Osteoblast (primary cell): ENCODE measurements at places on chromosomes 13 and 19.

DNA sequence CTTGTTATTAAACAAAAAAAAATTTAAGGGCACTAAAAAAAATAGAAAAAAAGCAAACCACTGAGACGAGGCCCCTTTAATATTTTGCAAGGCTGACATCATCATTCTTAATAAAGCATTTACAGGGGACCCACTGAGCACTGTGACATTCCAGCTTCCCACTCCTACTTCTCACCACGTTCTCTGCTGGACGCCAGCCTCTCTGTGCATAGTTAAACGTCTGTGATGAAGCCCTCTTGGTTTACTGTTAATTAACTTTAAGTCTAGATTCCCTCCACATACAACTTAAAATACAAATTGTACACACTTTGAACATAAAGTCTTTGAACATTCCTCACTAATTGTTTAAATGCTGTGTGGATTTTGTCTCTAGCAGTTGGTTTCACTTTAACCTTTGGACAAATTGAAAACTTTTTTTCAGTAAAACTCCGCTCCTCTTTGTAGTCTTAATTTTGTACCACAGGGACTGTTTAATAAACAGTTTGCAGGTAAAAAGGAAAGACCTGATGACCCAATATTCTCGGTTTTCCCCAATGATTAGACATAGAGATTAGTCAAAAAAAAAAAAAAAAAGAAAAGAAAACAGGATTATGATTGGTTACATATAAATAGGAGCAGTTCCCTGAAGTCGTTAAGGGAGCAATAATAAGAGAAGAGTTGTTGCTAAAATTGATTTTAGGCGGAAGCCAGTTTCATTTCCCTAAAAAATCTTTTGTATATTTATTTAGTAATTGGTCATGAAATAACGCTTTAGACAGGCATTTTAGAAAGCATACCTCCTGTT lies 219.8 kb downstream of the MZT1 start:
- no peak for DNase-seq

DNA sequence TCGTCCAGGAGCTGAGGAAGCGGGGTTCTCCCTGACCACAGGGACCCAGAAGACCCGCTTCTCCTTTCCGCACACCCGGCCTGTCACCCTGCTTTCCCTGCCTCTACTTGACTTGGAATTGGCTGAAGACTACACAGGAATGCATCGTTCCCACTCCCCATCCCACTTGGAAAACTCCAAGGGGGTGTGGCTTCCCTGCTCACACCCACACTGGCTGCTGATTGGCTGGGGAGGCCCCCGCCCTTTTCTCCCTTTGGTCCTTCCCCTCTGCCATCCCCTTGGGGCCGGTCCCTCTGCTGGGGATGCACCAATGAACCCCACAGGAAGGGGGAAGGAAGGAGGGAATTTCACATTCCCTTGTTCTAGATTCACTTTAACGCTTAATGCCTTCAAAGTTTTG lies 18.9 kb downstream of the VASP start:
- DNase-seq = peak; percentile 96

DNA sequence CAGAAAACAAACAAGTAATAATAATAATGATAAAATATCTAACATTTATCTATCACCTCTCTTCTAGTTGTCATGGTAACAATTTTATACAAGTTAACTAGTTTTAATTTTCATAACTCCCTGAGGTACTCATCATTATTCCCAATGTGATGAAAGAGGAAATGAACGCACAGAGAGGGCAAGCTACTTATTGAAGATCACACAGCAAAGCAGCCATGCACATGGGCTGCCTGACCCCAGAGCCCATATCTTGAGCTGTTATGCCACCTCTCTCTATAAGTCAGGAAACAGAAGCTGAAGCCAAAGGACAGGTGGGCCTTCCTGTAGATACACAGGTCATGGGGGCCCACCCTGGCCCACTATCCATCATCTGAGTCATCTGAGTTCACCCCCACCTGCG lies 4.9 kb upstream of the KLK4 start:
- no peak for DNase-seq

DNA sequence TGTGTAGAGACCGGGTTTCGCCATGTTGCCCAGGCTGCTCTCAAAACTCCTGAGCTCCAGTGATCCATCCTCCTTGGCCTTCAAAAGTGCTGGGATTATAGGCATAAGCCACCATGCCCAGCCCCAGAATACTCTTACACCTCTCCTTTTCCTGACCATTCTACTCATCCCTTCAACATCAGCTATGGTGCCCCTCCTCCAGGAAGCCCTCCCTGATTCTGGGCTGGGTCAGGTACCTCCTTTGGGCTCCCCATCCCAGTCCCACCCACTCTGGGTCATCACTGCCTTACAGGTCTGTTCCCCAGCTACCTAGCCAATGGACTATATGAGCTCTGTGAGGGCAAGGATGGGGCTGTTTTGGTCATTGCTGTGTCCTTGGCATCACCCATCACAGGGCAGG lies 9.6 kb downstream of the TGFB1 start:
- peak; percentile 14 for DNase-seq

GRCh38 chr13:52048516-52048915 lies 24.0 kb downstream of the UTP14C start:
- DNase-seq = peak; percentile 25

DNA sequence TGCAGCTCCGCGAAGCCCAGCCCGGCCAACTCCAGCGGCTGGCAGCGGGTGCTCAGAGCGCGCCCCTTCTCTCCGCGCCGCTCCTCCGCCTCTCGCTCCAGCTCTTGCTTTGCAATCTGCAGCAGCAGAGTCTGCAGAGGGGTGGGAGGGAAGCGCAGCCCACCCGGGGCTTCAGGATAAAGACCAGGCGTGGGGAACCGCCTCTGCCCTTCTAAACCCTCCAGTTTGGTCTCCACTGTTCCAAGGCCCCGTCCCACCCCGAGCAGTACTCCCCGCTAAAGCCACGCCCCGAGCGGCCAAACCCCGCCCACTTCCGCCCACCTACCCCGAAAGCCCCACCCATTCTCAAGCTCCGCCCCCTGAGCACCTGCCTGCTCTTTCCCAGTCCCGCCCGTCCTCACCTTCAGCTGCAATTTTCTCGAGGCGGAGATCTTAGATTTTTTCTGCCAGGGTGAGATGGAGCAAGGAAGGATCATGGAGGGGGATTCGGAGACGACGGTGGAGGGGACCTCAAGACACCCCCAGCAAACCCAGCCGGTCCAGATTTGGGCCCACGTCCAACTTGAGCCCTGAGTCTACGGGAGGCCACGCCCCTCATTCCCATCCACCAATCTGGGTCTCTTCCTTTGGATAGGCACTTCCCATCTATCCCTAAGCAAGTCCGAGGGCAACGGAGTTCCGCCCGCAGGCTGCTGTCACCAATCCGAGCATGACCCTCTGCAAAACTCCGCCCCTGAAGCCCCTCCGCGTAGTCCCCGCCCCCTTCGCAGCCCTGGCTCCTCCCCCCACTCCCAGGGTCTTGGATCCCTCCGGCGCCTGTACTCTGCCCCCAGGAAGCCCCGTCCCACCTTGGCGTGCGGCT lies 1.1 kb downstream of the TNNI3 start:
- DNase-seq = peak; percentile 91

GRCh38 chr13:33186861-33187291 lies 98.7 kb downstream of the STARD13 start:
- DNase-seq = peak; percentile 75

DNA sequence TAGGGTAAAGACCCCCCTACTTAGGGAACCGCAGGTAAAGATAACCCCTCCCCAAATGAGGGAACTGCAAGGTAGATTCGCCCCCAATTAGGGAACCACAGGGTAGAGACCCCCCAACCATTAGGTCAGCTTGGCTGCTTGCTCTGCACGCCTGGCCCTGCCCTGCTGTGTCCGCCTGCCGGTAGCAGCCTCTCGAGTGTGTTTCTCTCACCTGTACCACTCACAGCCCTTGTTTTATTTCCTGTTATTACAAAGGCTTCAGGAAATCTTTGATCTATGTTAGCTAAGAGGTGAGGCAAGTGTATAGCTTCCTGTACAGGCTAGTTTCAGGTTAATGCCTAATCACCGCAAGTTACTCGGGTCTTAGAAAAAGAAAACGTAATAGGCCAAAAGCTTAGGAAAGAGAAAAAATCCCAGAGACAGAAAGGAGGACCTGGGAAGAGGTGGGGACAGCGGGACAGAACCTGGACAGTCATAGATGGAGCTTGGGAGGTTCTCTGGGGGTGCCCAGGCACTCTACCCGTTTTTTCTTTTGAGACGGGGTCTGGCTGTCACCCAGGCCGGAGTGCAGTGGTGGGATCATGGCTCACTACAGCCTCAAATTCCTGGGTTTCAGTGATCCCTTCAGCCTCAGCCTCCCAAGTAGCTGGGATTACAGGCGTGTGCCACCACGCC lies 23.1 kb upstream of the EIF3G start:
- DNase-seq = peak; percentile 82

DNA sequence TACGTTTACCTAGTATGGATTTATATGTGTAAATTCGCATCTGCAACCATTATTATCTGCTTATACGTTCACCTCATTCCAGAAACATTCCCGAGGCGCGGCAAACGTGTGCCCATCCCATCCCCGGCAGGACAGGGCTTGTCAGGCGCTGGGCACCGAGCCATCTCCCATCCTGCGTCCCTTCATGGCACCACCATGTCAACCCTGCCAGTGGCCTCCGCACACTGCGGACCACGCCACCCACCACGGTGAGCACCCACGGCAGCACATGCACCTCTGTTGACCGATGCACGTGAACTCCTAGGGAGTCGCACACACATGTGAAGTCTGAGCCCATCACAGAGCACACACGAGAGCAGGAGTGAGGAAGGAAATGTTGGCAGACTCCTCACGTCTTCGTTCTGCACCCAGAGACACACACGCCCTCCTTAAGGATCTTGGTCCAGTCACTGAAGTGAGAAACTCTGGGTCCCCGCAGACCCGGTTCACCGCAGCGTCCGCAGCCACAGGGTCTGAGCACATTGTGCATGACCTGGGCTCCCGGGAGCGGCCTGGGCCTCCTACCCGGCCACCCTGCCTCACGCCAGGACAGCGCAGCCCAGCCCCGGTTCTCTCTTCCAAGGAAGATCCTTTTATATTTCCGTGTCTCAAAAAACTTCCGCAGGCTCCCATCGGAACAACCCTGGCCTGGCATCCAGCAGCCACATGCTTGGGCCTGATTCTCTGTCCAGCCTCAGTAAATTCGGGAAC lies 68.4 kb upstream of the C13orf46 start:
- no peak for DNase-seq

- peak; percentile 92 for DNase-seq
Measured at GRCh38 chr13:113292021-113292862, 4.8 kb upstream of the LAMP1 start.

DNA sequence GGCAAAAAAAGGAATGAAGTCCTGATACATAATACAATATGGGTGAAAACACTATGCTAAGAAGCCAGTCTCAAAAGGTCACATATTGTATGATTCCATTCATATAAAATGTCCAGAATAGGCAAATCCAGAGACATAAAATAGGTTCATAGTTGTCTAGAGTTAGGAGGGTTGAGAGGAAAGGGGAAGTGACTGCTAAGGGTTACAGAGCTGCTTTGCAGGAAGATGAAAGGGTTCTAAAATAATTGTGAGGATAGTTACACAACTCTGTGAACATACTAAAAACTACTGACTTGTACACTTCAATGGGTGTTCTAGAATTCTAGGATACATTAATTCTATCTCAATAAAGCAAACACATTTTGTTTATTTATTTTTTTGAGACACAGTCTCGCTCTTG lies 25.7 kb downstream of the CAB39L start:
- DNase-seq = no peak

- DNase-seq = no peak
Measured at GRCh38 chr13:41915081-41915480, 45.8 kb downstream of the VWA8 start.

DNA sequence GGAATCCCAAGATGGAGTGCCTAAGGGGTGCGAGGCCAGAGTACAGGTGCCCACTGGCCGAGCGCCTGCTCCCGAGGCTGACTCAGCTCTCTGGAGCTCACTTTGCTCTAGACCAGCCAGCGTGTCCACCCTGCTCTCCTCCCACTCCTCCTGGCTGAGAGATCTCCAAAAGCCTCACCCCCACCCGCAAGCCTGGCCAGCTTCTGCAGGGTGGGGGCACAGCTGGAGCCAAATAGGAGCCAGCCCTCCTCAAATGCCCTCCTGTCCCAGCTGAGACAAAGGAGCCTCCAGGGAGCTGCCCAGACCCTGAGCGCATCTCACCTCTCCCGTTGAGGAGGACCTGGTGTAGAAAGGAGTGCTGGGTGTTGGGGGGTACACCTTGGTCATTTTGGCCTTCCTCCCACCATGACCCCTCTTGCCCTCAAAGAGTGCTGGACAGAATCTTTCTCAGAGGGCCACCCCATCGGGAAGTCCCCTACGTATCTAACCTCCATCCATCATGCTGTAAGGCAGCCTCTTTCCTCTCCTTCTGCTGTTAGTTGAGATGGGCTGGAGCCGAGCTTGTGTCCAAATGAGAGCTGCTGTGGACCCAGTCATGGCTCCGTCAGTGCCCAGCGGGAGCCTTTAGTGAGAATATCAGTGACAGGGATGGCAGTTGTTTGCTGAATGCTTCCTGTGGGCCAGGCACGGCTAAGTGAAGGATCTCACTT lies 123.9 kb upstream of the VSTM2B start:
- peak; percentile 73 for DNase-seq

DNA sequence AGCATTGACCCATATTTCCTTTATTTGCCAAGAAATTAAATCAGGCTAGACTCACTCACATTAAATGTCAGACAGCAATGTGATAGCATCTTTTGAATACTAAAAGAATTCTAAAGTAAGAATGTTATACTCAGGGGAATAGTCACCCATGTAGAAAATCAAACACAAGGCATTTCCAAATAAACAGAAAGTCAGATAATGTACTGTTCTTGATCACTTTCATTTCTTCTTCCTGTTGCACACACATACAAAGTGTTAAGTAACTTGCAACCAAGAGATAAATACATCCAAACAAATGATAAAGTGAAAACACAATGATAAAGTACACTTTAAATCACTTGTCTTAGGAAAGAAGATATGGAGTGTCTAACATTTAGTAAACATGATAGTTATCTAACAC lies 1366.6 kb upstream of the MIR17HG start:
- DNase-seq = no peak

DNA sequence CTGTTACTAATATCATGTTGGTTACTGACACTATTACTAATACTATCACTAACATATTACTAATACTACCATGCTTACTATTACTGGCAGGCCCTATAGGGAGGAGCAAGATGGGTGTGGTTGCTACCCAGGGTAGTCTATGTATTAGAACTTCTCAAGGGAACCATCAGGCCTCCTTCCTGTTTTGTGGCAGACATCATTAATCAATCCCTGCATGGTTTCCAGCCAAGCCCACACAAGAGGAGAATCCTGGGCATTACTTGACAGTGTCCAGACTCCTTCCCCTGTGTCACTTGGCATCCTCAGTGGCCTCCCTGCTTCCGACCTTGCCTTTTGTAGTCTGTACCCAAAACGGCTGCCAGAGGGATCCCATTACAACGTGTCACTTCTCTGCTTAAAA lies 8.9 kb downstream of the HAS1 start:
- DNase-seq = no peak

DNA sequence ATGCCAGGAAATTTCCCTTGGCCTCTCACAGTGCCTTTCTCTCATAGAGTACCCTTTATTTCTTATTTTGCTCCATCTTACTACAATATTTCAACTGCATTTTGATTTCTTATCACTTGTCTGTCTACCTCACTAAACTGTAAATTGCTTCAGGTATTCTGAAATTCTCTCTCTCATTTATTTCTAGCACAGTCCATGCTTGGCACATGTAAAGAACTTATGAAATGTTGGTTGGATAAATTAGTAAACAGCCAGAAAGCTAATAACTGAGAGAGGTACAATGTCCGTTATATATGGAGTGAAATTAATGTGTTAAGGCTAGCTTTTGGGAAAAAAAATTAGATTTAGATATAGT lies 138.3 kb upstream of the RFC3 start:
- no peak for DNase-seq

- DNase-seq = no peak
Measured at GRCh38 chr13:99231721-99232120, 26.5 kb downstream of the GPR18 start.

GRCh38 chr19:17883627-17884410 lies 12.1 kb downstream of the SLC5A5 start:
- peak; percentile 61 for DNase-seq
